NCI-H2029 (cell line): ENCODE measurements at places on chromosomes 13 and 19.

DNA sequence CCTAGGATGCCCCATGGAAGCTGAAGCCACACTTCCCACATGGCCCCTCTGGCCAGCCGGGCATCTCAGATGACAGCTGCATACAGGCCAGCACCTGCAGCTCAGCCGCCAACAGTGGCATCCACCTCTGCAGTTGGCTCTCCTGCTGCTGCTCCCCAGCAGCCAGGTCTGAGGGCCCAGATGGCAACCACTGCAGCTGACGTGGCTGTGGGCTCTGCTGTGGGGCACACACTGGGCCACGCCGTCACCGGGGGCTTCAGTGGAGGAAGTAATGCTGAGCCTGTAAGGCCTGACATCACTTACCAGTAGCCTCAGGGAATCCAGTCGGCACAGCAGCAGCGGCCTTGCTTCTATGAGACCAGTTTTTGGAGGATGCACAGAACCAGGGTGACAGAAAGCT lies 45.3 kb upstream of the LSM14A start:
- DNase-seq = no peak

- DNase-seq = no peak
Observed at GRCh38 chr13:23418776-23419683, 14.5 kb downstream of the SACS start.

GRCh38 chr19:58345558-58345957 lies 7.7 kb downstream of the A1BG start:
- no peak for DNase-seq

- no peak for DNase-seq
Observed at GRCh38 chr13:95122063-95122462, 179.2 kb downstream of the ABCC4 start.

DNA sequence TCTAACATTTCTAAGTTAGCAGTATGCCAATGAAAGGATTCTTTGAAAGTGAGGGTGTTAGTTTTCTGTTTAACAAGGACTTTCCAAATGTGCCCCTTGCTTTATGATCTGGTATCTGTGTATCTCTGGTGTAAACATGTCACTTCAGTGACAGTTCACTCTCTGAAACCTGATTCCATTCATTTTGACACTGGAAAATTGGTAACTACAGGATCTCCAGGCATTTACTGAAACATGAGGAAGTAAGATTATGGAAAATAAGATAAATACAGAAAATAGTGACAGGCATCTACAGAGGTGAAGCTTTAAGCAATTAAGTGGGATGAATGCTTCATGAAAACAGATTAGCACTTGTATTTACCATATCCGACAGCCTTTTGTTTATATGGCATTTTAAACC lies 101.6 kb upstream of the MYO16 start:
- DNase-seq = no peak

DNA sequence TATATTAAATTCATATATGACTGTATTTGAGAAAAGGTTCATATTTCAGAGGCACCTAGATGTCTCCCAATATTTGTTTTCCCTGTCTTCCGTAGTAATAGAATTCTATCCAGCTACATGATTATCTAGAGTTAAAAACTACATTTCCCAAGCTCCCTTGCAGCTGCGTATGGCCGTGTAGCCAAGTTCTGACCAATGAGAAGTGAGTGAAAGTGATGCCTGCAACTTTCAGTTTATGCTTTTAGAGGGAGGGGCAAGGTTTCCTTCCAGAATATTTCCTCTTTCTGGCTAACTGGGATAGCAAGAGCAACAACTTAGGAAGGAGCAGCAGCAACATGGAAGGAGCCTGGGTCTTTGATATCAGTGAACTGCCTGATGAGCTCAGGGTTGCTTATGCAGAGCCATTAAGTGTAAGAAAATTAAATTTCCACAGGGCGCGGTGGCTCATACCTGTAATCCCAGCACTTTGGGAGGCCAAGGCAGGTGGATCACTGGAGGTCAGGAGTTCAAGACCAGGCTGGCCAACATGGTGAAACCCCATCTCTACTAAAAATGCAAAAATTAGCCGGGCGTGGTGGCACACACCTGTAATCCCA lies 23.2 kb upstream of the CYP2A13 start:
- no peak for DNase-seq

GRCh38 chr19:2207991-2208860 lies 27.9 kb downstream of the PLEKHJ1 start:
- no peak for DNase-seq

- DNase-seq = no peak
Observed at GRCh38 chr19:4206818-4207484, 22.4 kb upstream of the EBI3 start.

- peak; percentile 100 for DNase-seq
Observed at GRCh38 chr19:11435057-11435832, at the start of the genes ODAD3 and PRKCSH. Gene ODAD3 (minus strand): TSS chr19:11435121. CDS start chr19:11435016, 105 bp downstream. Gene PRKCSH (plus strand): TSS chr19:11435635. CDS start chr19:11436118, 483 bp downstream.

DNA sequence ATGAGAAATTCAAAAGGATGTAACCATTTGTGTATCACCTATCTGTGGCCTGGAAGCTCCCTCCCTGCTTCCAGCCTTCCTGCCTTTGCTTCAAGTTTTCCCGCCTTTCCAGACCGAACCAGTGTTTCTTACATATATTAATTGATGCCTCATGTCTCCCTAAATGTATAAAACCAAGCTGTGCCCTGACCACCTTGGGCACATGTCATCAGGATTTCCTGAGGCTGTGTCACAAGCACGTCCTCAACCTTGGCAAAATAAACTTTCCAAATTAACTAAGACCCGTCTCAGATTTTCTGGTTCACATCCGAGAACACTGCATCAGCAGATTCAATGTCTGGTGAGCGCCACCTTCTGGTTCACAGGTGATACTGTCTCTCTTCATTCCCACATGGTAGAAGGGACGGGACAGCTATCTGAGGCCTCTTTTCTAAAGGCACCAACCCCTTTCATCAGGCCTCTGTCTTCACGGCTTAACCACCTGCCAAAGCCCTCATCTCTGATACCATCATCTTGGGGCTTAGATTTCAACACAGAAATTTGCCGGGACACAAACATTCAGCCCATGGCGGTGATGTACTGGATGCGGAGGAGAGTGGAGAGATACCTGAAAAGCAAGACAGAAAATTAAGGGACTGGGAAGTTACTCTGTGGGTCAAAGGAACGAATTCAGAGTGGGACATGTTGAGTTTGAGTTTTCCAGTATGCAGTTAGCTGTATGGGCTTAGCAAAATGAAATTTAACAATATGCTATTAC lies 58.7 kb upstream of the PABPC3 start:
- DNase-seq = no peak

DNA sequence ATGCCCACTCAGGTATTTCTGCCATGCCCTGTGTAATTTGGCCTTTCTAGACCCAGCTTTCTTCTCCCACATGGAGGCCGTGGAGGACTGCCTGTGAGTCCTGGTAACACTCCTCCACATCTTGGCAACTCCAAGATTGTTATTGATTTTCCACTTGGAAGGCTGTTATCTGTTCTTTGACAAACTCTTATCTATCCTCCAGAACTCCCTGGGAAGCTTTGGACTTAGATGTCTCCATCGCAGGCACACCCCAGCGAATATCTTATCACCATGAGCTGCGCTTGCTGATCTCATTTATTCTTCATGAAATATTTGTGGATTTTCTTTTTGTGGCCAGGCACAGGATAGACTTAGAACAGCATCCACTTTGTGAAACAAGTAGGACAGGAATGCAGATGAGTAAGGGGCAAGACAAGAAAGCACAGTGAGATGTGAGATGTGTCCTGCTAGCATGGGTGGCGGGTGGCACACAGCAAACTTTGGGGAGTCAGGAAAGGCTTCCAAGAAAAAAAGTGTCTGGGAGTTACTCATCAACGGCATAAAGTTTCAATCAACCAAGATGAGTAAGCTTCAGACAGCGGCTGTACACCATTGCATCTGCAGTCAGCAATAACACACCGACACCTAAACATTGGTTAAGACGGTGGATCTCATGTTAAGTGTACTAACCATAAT lies 84.5 kb upstream of the IRS2 start:
- no peak for DNase-seq

GRCh38 chr13:109192306-109192705 lies 562.9 kb downstream of the MYO16 start:
- no peak for DNase-seq

DNA sequence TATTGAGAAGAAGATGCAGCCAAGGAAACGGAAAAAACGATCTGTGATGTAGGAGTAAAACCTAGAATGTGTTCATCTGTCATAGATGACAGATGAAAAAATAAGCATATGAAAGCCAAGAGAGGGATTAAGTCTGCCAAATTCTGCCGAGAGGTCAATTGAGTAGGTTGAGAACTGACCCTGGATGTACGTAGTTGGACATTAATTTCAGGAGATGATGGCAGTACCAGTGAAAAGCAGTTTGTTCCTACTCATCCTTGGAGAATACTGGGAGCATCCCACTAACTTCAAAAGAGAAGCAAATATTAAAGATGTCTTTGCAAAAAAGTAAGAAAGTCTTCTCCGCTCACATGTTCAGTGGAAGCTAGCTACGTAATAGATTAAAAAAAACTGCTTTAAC lies 11.8 kb upstream of the FGF9 start:
- no peak for DNase-seq

GRCh38 chr13:28819046-28819730 lies 951 bp upstream of the MTUS2 start:
- no peak for DNase-seq

DNA sequence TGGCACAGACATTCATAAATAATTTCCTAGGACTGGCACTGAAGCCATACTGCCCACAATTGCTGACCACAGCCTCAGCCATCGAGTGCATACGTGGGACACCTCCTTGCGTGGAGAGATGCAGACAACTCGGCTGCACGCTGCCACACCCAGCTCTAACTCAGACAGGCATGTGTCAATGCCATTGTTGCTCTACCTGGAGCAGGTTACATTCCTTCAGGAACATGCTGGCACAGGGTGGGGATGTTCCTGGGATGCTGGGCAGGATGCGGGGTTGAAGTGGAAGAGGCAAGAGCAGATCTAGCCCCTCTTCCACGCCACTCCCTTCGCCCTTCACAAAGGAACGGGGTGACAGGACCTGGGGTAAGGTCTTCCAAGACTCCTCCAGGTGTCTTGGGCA lies 24.2 kb upstream of the SLC35E1 start:
- no peak for DNase-seq

DNA sequence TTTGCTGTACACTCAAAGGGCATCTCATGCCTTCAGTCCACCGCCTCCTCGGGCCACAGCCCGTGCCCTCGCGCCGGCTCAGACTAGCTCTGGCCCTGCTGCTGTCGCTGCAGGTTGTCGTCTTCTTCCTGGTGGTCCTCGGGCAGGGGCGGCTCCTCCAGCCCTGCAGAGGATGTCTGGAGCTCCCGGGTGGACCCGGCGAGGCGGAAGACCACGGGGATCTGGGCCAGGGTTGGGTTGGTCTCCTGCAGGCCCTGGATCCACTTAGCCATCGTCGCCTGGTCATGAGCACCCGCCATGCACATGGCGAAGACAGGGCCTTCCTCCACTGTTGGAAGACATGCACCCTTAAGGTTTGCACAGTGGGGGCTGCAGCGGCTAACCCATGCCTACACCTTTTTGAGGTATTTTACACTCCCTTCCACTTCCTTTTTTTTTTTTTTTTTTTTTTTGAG lies 489 bp upstream of the ZNF653 start:
- DNase-seq = peak; percentile 42
